ENCODE measurements at places on chromosomes 12 and 14.
A peak's percentile ranks its signal among the peaks of the same experiment; 100 is the strongest.

DNA sequence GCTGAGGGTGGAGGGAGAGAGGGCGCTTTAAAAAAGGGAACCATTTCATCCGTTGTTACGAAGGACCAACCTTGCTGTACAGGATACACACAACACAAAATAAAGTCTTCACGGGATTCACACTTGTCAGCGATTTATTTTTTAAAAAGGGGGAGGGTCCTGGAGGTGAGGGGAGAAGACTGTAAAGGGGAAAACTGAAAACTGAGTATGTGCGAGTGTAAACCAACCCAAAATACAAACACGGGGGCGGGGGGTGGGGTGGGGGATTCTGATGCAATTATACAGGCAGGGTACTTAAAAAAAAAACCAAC is 499 bp upstream of the PRKAG1 start:
- DNase-seq = no peak

- no peak for DNase-seq
Observed at GRCh38 chr12:85849344-85849743, 13.1 kb upstream of the RASSF9 start.

GRCh38 chr12:123479442-123480180 is 21.7 kb downstream of the SNRNP35 start:
- no peak for DNase-seq

DNA sequence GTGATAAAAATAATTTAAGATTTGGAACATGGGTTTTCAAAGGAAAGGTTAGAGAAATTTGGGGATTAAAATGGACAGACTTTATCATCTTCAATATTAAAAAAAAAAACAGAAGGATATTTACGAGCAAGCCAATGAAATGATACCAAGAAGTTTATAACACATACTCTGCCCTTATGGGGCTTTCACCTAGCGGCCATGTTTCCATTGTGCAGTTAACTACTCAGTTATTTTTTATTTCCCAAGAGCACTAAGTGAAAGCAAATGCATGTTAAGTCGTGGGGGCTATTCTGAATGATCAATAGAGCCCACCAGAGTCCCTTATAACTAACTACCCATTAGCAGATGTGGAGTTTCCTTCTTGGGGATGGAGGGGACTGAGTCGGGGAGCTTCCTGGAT is 53.9 kb downstream of the ETV6 start:
- DNase-seq = no peak

DNA sequence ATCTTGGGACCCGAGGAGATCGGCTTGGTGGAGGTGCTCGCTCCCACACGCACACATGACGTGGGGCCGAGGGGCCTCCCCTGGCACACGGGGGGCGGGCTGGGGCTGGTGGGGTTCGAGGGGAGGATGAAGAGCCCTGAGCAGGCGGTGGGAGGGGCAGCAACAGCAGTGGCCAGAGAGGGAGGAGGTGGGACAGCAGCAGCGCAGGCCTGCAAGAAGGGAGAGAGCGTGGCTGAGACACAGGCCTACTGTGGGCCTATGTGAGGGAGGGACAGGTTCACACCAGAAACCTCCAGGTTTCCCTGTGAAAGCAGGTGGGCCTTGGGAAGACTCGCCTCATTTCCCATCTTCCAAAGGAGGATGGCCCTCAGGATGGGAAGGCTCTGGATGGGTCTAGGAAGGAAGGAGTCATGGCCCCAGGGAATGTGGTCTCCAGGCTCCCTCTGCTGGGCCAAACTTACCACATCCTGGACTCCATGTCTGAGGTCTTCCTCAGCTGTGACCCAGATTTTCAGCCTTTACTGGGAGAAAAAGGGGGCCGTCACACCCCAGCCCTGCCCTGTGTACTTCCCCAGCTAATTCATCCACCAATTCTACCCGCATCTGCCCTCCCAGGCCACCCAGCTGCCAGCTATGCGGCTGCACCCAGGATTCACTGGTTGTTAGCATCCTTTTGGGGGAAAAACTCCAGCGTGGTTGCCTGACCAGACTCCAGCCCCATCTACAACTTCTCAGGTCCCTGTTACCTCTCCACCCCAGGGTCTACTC is 2.8 kb downstream of the PIANP start:
- no peak for DNase-seq

- DNase-seq = no peak
Observed at GRCh38 chr14:67311868-67312267, 47.7 kb downstream of the ATP6V1D start.

GRCh38 chr12:120216742-120217605 is 16.1 kb upstream of the RPLP0 start:
- no peak for DNase-seq

DNA sequence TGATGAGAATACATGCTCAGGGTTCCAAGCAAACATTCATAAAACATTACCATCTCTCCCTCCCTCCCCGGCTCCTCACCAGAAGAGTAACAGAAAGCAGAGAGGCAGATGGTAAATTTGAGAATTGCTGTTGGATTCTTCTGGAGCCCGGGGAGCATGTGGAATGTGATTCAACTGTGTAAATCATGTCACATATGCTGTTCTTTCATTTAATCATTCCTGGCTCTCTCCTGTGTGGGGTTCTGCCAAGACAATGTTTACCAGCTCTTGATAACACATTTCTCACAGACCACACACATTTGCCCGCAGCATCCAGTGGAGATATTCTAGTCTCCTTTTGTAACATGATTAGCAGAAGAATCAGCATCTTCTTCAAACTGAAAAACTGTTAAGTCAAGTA is 23.4 kb upstream of the NR2C1 start:
- DNase-seq = no peak

DNA sequence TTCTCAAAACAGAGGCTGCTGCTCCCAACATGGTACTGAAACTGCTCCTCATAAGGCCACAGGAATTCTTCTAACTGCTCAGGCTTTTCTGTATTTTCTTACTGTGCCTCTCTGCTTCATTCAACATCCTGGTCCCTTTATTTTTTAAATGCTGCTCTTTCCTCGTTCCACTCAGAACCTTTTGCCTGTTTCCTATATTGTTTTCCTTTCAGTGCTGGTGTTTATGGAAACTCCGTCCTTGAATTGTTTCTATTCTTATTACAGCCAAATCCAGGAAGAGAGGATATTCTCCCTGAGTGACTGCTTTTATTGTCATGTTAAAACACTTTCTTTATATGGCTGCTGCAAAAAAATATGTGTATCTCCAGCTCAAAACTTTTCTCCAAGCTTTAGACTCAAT is 173.0 kb upstream of the E2F7 start:
- no peak for DNase-seq

- no peak for DNase-seq
Observed at GRCh38 chr12:43551971-43552559, at the start of gene ADAMTS20. Gene ADAMTS20, minus strand, starts transcription at chr12:43552203. Its CDS starts 282 bp downstream, at chr12:43551921.

DNA sequence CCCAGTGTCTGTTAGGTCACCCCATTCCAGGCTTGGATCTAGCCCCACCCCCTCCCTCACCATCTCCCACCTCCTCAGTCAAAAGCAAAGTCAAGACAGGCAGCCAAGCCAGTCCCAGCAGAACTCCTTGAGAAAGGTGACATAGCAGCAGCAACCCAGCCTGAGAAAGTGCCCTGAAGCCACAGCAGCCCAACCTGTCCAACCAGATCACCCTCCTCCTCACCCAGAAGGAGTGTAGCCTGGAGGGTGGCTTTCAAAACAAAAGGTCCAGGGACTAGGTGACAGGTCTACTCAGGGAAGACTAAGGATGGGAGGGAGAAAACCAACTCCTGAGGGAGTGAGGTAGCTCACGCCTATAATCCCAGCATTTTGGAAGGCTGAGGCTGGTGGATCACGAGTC is 5.2 kb downstream of the RAB15 start:
- no peak for DNase-seq

DNA sequence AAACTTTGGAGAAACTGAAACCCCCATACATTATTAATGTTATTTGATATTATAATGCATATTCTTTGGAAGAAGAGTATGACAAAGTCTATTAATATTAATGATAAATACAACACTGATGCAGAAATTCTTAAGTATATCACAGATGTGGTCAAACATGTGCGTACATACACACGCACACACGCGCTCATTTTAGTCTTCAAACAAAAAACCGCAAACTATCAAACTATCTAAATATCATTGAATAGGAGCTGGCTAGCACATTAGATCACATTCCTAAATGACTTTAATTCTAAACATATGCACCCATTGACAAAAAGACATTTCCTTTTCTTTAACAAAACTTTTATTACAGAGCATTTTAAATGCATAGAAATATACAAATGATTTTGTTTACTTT is 872.7 kb downstream of the SLC16A7 start:
- DNase-seq = no peak

GRCh38 chr14:104211215-104211614 is 72.8 kb downstream of the KIF26A start:
- DNase-seq = no peak

GRCh38 chr14:22520796-22521195 is 68.2 kb downstream of the DAD1 start:
- no peak for DNase-seq

DNA sequence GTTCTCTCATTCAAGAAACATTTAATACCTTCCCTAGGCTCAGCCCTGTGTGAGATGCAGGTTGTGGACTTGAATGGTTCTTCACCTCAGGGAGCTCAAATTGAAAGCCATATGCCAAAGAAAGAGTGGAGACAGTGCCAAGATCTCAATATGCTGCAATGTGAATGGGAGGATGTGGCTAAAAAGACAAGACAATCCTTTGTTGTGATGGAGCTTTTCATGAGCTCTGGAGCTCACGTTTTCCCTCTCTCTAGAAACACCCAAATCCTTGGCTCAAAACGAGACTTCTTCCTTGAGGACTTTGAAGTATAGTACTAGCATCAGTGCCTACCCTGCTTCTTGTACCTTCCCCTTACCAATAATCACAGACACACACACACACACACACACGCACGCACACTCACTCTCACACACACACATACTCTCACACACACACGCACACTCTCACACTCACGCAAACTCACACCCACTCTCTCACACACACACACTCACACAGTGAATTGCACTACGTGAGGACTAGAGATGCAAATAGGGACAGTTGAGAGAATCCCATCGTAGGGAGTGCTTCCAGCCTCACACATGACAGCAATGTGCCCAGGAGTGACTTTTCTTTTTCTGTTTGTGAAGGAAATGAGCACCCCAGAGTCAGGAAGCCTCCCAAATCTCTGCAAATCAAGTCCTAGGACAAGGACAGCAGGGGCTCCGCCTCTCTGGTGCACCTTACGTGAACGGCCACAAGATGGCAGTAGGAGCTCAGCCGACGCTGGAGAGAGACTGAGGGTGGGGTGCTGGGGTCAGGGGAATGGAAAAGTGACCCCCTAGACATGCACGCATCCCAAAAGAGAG is 231.4 kb downstream of the PCNX1 start:
- DNase-seq = peak; percentile 67

GRCh38 chr14:71202881-71203280 is 295.6 kb downstream of the PCNX1 start:
- no peak for DNase-seq

GRCh38 chr14:61542848-61543790 is 152.2 kb upstream of the HIF1A start:
- DNase-seq = no peak

- DNase-seq = peak; percentile 97
Observed at GRCh38 chr12:12999959-13000615, at the start of gene HEBP1. Gene HEBP1, minus strand, starts transcription at chr12:13000265. Its CDS starts 151 bp downstream, at chr12:13000114.

DNA sequence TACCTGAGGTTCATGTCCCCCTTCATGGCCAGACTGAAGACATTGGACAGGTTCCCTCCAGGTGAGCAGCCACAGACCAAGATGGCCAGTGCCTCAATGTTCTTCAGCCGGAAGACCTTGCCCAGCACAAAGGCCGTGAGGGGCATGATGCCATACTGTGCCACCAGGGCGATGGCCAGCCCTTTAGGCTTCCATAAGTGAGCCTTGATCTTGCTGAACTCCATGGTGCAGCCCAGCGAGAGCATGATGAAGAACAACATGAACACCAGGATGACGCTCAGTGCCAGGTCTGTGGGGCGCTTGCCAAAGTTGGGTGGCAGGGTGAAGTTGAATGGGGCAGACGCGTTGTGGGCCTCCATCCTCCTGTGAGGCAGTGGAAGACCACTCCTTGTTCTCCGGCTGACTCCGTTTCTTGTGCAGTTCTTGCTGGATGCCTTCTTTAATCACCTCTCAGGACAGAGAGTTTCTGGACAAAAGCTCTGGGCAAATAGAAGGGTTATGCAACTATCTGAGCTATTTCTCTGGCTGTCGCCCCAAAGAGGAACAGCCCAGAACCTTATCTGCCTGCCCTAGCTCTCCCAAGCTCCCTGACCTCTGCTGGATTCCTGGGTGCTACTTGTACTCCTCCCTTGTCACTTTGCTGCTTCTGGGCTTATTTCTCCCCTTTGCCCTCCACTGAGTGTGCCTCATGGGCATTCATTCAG is at the start of gene SLC10A1:
SLC10A1 (minus strand) TSS at position 445 of the 704 bp plus-strand sequence; CDS start at position 359, 86 bp downstream.
- no peak for DNase-seq

DNA sequence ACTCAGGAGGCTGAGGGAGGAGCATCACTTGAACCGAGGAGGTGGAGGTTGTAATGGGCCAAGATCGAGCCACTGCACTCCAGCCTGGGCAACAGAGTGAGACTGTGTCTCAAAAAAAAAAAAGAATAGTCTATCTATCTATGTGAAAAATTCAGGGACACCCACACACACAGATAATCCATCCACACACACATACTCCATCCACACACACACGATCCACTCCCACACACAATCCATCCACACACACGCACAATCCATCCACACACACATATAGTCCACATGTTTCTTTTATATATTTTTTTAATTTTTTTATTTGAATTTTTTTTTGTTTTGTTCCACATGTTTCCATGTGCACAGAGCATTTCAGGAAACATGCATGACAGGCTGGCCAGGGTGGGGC is 3.3 kb downstream of the SDS start:
- DNase-seq = no peak

GRCh38 chr12:42992826-42993225 is 403.3 kb upstream of the PRICKLE1 start:
- no peak for DNase-seq

GRCh38 chr12:71799106-71799505 is 40.5 kb upstream of the TBC1D15 start:
- no peak for DNase-seq

DNA sequence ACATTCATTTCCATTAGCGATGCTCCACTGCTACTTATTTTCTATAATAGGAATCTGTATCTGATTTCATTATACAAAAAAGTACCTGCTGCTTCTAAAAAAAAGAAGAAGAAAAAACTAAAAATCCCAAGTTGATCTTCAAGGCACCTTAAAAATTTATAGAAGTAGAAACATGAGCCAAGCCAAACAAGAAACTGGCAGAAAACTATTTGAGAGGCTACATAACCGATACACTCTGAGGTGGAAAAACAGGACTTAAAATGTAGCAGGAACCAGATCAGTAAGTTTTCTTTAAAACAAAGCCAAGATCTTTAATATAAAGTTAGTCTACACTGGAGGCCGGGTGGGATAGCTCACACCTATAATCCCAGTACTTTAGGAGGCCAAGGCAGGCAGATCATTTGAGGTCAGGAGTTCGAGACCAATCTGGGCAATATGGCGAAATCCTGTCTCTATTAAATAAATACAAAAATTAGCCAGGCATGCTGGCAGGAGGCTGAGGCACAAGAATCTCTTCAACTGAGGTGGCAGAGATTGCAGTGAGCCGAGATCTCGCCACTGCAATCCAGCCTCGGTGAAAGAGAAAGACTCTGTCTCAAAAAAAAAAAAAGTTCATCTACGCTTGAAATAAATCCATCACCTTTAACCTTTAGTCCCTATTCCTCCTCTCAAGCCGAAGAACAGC is 278.6 kb downstream of the MED13L start:
- DNase-seq = no peak
